Smooth muscle cell of trachea (primary cell): ENCODE measurements at places on chromosomes 7 and 10. TPM values are rescaled to one million over a fixed set of nuclear protein-coding genes. Genes with fewer than 3 reads are reported as not detected.

Gene GPR26
- total RNA-seq = not detected in 2 replicates

Gene GIMAP1
- not detected in 2 replicates for total RNA-seq

Gene TRIM50
- total RNA-seq = not detected in 2 replicates

Gene LFNG
- 0.44 and 2.8 TPM in 2 replicates for total RNA-seq

Gene MEOX2
- total RNA-seq = 0.83 and 6.1 TPM in 2 replicates

Gene PON1
- total RNA-seq = not detected in 2 replicates

Gene ACADSB
- total RNA-seq = 8.1 and 14.0 TPM in 2 replicates

Gene NEUROG3
- not detected in 2 replicates for total RNA-seq

Gene HNRNPH3
- 19.0 and 33.7 TPM in 2 replicates for total RNA-seq

Gene KCNIP2
- 0.29 and 0.66 TPM in 2 replicates for total RNA-seq
